NCI-H2171 (cell line): ENCODE measurements at places on chromosomes 16 and 17.
A peak's percentile ranks its signal among the peaks of the same experiment; 100 is the strongest.

GRCh38 chr16:86850670-86851069, 272.3 kb downstream of the FOXL1 start:
- DNase-seq: no peak

DNA sequence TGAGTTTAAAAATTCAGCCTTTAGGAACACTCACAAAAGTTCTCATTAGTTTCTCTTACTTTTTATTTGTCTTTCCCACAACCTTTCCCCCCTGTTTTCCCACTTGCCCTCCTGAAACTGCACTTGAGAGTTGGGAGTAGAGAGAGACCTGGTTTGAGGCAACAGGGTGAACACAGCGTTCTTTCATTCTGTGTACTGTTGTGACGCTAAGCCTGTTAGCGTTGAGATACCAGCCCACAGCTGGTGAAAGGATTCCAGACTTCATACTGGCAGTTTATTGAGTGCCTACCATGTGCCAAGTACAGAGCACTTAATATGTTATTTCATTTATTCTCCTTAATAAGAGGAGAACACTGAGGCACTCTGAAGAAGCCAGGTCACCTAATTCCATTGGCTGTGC, 10.3 kb downstream of the TNRC6C start:
- no peak for DNase-seq

DNA sequence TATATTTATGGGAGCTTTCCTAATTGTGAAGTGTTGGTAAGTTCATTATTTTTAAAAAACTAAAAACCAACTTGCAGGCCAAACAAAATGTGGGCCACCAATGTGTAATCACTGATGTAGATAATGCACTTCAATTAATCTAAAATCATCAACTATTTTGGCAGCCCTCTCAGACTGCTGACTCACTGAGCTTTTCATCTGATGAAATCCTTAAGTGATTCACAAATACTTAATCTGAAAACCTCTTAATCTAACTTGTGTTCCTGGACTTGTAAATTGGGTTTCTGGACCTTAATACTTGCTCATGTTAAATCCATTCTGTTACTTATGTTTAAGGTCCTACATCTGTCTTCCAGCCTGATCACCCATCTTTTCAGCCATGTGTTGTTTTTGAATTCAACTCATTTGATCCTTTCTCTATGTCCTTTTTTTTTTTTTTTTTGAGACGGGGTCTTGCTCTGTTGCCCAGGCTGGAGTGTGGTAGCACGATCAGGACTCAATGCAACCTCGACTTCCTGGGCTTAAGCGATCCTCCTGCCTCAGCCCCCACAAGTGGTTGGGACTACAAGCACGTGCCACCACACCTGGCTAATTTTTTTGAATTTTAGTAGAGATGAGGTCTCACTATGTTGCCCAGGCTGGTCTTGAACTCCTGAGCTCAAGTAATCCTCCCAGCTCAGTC, 39.0 kb downstream of the PRKCB start:
- DNase-seq: no peak

- no peak for DNase-seq
Measured at GRCh38 chr16:75065149-75065505, 51.5 kb downstream of the LDHD start.

DNA sequence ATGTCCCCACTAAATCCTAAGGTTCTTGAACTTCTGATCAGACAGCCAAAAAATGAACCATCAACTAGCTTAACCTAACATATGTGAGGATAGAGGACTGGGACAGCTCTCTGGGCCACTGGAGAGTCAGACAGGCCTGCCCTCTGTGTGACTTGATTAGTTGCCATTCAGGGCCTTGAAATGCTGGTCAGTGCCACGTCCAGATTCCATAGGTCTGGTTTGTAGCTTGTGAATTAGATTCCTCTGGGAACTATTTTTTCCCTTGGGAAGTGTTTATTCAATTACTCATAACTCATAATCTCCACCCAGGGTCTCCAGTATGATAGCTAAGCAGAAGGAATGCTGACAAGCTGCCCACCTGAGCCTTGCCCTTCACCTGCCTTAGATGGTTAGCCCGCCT, 48.2 kb downstream of the IGF2BP1 start:
- no peak for DNase-seq

DNA sequence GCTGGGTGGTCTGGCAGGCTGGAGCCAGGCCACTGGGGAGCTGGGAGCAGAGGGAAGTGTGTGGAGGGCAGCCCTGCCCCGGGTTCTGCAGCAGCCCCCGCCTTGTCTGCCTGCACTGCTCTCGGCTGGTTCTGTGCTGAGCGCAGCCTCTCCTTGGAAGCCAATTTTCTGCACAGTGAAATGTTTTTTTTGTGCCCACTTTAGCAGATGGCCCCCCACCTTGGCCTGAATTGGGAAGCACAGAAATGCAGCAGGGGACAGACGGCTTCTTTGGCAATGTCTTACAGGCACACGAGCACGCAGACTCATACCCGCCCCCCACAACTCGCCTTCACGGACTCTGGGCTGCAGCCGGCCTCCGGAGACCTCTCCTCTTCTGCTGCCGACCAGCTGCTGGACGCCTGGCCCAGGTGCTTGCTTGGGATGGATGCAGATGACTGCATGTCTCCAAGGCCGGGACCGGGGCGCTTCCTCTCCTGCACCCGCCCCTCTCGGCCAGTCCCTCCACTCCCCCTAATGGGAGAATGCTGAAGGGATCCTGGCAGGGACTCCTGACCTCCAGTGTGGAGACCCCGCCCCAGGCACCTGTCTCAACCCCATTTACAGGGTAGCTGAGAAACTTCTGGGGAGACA, 14.8 kb downstream of the NPTX1 start:
- DNase-seq: no peak

GRCh38 chr16:69481901-69482341, 57.5 kb downstream of the CYB5B start:
- DNase-seq: no peak

- DNase-seq: no peak
Measured at GRCh38 chr17:55702150-55702549, 20.5 kb downstream of the TMEM100 start.

DNA sequence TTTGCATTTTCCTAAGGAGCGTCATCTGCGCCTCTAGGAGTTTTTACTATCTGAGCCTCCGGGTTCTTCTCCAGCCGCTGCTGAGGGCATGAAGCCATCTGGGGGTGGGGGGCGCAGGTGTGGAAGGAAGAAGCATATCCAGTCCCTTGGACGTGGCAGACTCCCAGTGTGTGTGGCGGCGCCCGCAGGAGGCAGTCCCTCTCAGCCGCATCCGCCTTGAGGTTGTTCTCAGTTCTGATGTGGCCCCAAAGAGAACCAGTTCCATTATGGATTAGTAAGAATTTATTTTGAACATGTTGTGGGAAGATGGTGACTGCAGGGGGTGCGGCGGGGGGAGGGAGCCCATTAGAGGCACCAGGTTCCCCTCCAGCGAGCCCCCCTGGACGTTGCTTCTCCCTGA, 100.2 kb downstream of the SEC14L1 start:
- no peak for DNase-seq

DNA sequence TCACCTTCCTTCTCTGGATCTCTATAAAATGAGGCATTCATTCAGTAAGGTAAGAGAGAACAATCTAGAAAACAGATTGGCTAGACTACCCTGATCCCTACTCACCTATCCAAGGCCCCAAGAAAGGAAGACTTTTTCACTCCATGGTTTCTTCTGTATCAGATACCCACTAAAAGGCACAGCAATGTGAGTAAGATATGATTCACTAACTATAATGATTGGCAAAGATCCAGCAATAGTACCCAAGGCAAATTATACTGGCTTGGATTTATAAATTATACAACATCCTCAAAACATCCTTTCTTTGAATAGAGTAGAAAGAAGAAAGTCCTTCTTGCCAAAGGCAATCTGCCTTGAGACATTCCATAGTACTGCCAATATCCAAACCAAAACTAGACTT, 1432.0 kb upstream of the GOT2 start:
- DNase-seq: no peak

GRCh38 chr16:10989559-10989958, 45.2 kb downstream of the CLEC16A start:
- no peak for DNase-seq

- DNase-seq: no peak
Measured at GRCh38 chr16:74143171-74143570, 153.4 kb upstream of the PSMD7 start.

- no peak for DNase-seq
Measured at GRCh38 chr16:4646773-4647643, 22.4 kb downstream of the MGRN1 start.

- DNase-seq: no peak
Measured at GRCh38 chr17:75442168-75443103, 14.0 kb upstream of the TMEM94 start.

DNA sequence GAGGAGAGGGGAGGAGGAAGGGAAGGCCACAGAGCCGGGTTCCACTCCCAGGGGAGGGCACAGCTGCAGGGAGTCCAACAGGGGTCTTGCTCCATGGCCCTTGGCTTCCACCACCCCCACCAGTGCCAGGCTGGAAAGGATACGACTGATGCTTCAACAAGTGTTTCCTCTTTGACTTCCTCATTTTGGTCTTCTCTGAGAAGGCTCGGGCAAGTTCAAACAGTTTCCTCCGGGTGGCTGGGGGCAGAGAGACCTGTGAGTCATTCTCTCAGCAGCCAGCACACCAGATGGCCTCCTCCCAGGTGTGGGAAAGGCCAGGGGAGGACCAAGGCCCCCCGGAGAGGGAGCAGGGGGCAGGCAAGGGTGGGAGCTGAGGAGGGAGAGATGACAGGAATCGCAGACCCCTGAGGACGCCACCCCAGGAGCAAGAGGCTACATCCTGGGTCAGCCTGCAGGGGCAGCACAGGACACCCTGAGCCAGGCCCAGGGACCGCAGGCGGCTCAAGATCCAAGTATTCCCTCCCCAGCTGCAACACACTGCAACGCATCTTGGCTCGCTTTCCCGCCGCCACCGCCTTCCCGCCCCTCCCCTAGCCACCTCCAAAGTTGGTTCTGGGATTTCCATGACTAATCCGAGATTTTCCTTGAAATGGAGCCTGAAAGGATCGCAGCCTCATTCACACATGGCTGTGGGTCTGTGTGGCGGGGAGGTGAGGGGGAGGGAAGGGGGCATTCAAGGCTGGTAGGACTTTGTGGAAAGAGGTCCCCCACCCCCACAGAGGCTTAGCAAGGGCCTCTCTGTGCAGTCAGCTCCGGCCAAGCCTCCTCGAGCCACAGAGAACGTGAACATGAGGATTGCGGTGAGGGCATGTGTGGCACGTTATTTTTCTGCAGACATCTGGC, 18.4 kb upstream of the MRPS23 start:
- DNase-seq: peak; percentile 91

- no peak for DNase-seq
Measured at GRCh38 chr17:72590382-72590781, 469.6 kb downstream of the SOX9 start.

- DNase-seq: peak; percentile 7
Measured at GRCh38 chr17:42577140-42577531, 393 bp downstream of the PSMC3IP start.

- DNase-seq: no peak
Measured at GRCh38 chr17:8426094-8426720, 9.5 kb upstream of the NDEL1 start.

DNA sequence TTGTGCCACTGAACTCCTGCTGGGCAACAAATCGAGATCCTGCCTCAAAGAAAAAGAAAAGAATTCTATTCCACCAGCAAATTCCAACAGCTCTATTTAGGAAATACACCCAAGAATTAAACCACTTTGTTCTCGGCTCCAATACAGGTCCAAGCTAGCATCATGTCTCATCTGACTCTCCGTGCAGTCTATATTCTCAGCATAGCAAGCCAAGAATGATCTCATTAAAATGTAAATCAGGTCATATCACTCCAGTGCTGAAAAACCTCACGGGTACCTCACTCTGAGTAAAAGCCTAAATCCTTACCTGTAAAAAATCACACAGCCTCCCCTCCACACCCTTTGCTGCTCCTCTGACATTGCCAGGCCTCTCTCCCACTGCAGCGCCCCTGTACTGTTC, 23.9 kb downstream of the UBE2G1 start:
- DNase-seq: no peak

- DNase-seq: peak; percentile 73
Measured at GRCh38 chr17:50608700-50609379, 25.8 kb upstream of the ABCC3 start.
